ENCODE measurements at places on chromosomes 12 and 14.

- DNase-seq, result no peak
Measured at GRCh38 chr14:54650331-54650958, 83.5 kb downstream of the SAMD4A start.

- DNase-seq, result no peak
Measured at GRCh38 chr14:86055512-86056075, 525.6 kb downstream of the FLRT2 start.

- no peak for DNase-seq
Measured at GRCh38 chr12:53211476-53212381, 4.7 kb upstream of the ITGB7 start.

DNA sequence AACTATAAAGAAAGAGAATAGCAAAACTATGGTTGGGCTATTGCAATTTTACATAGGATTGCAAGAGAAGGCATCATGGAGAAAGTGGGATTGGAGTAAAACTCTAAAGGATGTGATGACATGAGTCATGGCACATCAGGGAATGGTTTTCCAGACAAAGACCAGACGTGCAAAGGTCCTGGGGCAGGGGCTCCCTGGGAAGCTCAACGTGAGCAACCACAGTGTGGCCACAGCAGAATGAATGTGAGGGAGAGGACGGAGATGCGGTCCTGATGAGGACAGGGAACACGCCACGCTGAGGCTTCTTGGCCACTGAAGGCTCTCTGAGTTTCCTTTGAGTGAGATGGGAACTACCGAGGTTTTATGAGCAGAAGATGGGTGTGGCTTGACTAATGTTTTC is 38.2 kb downstream of the FZD10 start:
- no peak for DNase-seq

GRCh38 chr12:26939192-26939832 is 1.0 kb downstream of the FGFR1OP2 start:
- no peak for DNase-seq
